HS-27A (cell line): ENCODE measurements at places on chromosomes 7 and 10.

DNA sequence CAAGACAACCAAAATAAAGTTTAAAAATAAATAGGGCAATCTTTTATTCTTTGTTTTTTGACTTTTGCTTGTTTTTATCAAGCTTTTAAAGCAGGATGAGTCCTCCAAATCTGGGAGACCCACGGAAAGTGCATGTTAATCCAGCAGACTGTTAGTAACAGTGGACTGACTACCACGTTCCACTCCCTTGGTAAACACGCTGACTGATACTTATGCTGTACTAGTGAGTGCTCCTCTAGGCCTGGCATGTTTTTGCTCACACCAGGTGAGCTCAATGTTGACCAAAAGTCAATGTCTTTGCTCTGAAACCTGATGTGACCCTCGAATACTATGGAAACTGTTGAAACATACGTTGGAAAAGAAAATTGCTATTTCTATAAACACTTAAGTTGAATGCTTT, 88.4 kb downstream of the KIAA1549 start:
- no peak for DNase-seq

- DNase-seq, result no peak
These were observed 72.6 kb upstream of the SEPHS1 start for GRCh38 chr10:13420532-13421307.

DNA sequence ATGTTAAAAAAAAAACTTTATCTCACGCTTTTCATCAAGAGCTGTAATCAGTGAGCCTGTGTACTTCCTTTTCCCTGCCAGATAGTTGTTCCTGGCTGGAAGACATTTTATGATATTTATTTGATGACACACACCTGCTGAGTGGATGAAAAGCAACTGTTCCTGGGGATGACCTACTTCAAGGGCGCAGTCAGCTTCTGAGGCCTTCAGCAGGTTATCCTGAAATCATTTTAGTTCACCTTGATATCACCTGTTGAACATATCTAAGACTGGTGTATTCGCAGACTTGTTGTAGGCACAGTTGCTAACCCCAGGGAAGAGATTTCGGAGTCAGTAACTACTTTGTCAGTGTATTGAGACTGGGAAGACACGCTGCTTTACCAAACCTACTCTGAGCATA, 234.5 kb upstream of the TCF7L2 start:
- DNase-seq, result no peak

DNA sequence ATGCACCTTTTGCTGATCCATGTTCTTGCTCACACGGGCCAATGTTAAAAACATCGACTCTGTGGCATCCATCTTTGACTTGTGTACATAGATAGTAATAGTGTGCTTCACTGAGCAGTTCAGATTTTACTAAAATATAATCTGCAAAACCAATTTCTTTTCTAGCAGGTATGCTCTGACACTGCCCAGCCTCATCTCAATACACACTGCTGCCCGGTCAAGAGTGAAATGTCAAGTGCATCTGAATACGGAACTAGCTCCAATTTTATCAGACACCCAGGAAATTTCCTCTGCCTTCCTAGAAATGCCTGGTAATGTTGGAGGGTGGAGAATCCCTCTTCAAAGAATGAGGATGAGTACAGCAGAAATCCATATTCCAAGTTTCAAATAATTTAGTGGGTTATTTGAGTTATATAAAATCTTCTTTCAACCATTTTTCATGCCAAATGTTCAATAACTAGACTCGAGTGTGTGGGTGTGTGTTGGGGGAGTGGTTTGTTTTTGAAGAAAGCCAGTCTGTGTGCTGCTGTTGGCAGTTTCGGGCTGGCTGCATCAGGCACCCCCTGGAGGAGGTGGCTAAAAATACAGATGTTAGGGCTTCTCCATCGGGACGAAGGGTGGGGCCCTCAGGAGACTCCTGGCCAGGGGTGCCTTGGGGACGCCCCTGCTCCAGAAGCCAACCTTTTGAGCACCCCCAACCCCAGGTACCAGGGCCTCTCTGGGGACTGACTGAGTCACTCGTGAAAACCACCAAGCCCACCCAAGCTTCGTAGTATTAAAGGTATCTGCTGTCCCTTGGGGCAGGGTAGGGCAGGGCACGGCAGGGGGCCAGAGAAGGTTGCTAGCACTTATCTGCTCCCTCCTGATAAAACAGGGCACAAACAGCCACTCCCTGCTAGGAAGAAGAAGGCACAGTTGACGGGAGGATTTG, 15.4 kb downstream of the CTBP2 start:
- DNase-seq, result no peak
